ENCODE measurements at places on chromosomes 16 and 17.

GRCh38 chr17:19470530-19471261 is 59.7 kb downstream of the RNF112 start:
- no peak for DNase-seq

DNA sequence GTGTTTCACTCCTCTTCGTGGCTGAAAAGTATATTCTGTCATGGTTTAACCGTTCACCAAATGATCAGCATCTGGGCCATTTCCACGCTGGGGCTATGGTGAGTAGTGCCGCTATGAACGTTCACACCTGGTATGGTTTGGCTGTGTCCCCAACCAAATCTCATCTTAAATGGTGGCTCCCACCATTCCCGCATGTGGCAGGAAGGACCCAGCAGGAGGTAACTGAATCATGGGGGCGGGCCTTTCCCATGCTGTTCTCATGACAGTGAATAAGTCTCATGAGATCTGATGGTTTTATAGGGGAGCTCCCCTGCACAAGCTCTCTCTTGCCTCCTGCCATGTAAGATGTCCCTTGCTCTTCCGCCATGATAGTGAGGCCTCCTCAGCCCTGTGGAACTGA is 45.7 kb upstream of the ZNF469 start:
- DNase-seq: no peak

GRCh38 chr16:5006348-5007193 is 27.2 kb downstream of the NAGPA start:
- DNase-seq: no peak

- no peak for DNase-seq
Measured at GRCh38 chr16:22664132-22664531, 149.8 kb upstream of the HS3ST2 start.

GRCh38 chr16:85383836-85384832 is 229.0 kb upstream of the GSE1 start:
- DNase-seq: no peak

DNA sequence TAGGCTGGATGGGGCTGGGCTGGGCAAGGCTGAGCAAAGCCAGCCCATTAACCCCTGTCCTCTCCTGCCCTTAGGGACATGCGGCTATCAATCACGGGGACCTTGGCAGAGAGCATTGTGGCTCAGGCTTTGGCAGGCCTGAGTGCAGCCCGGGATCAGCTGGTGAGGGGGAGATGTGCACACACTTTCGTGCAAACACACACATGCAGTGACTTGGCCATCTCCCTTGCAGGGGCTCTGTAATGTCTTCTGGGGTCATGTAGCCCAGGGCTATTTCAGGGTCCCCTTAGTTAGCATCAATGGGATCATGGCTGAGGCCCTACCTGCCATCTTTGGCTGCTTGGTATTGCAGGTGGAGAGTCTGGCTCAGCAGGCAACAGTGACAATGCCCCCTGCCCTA is 6.9 kb downstream of the CARMIL2 start:
- no peak for DNase-seq

DNA sequence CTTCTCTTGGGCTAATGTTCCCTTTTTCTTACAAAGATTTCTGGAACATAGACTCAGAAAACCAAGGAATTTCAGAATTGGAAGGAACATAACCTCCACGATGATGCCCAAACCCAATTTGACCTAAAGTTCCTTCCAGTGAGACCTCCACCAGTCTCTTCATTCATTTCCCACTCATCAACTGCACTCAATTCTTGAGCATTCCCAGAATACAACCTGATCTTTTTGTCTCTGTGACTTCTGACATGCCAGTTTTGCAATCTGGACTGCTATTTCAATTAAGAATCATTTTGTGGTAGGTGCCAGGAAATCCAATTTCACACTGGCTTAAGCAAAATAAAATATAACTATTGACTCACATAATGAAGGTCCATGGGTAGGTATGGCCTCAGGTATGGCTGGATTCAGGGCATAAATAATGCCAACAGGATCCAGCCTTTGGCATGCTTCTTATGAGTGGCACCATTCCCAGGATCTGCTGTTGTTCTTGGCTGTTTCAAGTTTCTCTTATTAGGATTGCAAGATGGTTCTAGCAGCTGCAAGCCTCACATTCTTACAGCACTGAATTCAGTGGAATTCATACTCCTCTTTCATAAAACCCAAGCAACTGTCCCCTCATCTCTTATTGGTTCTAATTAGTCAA is 184.3 kb downstream of the HS3ST4 start:
- no peak for DNase-seq

DNA sequence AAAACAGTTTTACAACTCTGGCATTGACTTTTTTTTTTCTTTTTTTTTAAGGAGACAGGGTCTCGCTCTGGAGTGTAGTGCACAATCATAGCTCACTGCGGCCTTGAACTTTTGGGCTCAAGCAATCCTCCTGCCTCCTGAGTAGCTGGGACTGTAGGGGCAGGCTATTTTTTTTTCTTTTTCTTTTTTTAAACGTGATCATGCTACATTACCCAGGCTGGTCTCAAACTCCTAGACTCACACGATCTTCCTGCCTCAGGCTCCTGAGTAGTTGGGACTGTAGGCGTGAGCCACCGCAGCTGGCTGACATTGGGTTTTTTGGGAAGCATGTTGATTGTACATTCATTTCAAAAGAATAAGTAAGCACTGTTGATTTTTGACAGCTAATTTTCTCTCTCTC is 32.1 kb downstream of the TNRC6A start:
- no peak for DNase-seq

DNA sequence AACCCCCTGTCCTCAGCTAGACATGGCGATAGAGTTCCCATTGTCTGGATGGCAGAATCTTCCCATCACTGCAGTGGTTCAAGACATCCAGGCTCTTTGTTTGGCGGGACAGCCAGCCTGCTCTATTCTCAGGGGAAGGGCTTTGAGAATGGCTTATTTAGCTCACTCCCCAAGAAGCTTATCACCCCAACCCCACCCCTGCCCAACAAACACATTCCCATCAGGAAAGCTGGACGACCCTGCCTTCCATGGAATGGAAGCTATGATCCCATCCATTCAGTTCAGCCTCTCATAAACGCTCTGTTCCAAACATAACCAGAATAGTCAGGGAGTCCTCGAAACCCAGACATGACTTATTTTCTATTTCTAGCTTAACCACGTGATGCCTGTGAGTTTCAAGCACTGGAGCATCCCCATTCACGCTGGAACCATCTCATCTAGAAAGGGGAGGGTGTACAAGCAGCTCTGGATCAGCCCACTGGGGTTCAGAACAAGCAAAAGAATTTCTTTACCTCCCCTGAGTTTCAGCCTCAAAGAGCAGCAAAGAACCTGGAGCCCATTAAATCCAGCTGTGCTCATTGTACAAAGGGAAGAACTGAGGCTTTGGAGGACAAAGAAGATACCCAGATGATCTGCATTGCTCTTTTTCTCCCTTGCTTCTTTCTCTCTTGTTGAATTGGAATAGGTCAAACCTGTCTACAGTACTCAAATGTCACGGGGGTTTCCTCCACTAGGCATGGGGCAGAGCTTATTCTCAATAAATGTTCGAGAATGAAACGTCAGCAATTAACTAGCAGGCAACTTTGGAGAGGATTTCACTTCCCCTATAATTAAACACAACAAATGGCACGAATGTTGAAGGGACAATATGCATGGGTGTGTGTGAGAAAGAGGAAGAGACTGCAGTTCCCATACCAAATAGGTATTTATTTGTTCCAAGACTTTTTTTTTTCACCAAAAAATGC is 93.1 kb downstream of the XYLT1 start:
- DNase-seq: no peak

DNA sequence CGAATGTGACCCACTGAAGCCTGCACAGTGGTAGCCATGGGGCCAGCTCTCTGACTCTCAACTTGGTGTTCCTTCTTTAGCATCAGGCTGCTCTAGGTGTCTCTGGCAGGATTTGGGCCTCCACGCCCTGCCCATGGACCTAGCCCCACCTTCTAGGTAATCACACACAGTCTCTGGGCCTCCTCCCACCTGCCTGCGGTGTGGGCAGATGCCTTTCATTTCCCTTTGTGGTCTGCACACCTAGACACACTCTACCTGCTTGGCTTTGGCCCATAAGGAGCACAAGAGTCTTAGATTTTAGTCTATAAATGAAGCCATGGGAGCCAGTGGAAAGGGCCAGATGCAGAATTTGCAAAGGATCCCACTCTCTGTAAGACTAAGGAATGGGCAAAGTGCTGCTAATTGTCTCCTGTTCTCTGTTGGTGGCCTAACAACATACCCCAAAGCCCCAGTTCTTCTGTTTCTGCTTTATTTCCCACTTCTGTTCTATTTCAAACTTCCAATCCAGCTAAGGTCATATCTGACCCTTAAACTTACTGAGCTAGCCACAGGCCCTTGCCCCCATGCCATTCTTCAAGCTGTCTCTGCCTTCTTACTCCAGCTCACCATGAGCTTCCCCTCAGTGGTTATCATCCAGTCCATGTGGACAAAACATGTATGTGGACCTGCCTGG is 7.2 kb upstream of the MFSD6L start:
- no peak for DNase-seq

- no peak for DNase-seq
Measured at GRCh38 chr16:57413301-57413730, 8.7 kb downstream of the CCL17 start.

- no peak for DNase-seq
Measured at GRCh38 chr17:27180322-27180721, 113.6 kb upstream of the WSB1 start.

- no peak for DNase-seq
Measured at GRCh38 chr16:49924078-49924477, 68.2 kb upstream of the ZNF423 start.

GRCh38 chr16:80114699-80115098 is 426.1 kb upstream of the DYNLRB2 start:
- DNase-seq: no peak

DNA sequence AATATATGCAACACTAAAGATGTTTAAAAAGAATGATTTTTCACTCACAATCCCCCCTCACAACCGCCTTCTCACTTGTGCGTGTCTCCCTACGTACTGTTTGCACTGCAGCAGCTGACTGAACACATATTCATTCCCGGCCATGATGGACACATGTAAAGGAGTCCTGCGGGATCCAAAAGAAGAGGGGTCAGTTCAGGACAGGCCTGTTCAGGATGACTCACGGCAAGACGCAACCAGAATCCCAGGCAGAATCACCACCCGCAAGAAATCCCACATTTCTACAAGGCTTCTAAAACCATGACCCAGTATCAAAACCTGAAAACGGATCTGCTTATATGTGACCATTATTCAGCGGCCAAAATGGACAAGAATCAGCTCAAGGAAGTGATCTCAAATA is 52.3 kb downstream of the CYB5D2 start:
- no peak for DNase-seq

DNA sequence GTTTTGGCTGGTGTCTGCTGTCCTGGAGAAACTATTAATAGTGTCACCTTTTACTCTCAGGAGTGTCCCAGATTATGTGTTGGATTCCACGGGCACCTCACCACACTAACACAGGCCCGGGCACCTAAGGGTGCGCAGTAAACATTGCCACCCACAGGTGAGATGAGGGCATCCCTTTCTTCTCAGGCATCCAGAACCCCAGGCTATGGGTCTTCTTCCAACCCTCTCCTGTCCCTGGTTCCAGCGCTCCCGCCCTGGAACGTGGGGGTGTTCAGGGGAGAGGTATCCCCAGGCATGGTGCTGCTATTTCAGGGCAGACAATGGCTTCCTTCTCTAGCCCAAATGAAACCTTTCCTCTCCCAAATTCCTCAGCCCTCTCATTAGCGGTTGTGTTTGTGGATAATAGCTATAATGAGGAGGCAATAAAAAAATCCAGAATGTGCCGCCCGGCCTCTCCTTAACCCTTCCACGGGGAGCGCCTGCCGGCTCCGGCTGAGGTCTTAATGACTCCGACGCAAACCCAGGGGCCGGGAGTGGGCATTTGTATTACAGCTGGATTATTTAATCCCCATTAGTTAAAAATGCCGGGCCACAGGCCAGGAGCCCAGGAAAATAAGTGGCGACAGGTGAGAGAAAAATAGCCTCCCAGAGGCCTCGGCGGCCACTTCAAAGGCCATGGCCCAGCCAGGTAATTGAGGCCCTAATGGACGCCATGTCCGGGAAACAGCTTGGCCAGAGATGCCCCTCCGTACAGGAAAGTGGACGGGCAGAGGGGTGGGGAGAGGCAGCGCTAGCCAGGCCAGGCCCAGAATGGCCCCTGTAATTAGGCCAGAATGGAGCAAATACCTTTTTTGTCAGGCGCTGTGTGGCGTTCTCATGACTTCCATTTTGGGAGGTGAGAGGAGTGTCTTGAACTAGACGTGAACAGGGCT is 102.8 kb downstream of the IRX5 start:
- DNase-seq: no peak

DNA sequence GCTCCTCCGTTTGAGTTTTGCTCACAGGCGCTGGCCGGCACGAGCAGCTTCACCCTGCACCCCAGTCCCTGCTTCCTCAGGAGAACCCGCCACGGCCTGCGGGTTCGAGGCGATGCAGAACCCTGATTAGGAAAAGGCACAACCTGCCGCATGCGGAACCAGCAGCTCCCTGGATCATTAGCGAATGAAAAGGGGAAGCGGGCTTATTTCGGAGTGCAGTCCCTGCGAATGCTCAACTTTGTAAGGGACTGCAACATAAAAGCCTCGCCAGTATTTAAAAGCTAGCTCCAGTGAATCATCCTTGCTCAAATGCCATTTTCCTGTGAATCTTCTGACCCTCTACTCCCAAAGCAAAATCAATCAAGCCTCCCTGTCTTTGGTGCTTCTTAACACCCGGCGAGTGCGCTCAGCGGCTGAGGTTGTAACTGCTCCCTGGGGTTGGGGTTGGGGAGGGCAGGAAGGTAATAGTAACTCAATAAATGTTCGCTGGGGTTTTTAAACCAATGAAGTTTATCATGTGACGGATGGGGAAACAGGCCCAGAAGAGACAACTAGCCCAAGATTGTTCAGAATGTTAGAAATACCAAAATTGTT is 678 bp upstream of the AKAP10 start:
- no peak for DNase-seq

DNA sequence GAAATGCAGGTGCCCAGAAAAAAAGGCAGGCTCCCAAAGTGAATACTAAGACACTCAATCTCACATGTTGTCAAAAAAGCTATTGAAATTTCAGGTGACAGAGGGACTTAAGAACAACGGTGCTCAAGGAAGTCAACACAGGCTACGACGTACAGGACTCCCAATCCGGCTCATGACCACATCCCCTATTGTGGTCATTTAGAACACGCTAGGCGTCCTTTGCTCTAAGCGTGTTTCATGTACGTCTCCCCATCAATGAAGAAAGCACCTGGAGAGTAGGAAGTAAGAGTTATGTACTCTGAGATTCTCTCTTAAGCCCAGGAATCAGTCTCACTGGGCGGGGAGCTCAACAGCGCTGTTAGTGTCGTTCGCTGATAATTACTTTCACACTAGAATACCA is 94.1 kb downstream of the MRM3 start:
- no peak for DNase-seq

GRCh38 chr16:31081428-31082351 is 7.1 kb downstream of the PRSS53 start:
- DNase-seq: no peak
